Mammary microvascular endothelial cell (primary cell): ENCODE measurements at places on chromosomes 2 and 18. TPM values are rescaled to one million over a fixed set of nuclear protein-coding genes. Genes with fewer than 3 reads are reported as not detected.

The HMSD gene
- not detected in 2 replicates for total RNA-seq

The TBR1 gene
- not detected in 2 replicates for total RNA-seq

The CSRNP3 gene
- under 0.01 and 0.05 TPM in 2 replicates for total RNA-seq

The CNDP1 gene
- not detected in 2 replicates for total RNA-seq

The C2orf72 gene
- total RNA-seq, result not detected in 2 replicates

The OTX1 gene
- 0.10 TPM in 1 of 2 replicates, not detected in the other for total RNA-seq

The MEP1B gene
- not detected in 2 replicates for total RNA-seq

The C1QL2 gene
- total RNA-seq, result not detected in 2 replicates

The AGPS gene
- total RNA-seq, result 51.7 and 60.2 TPM in 2 replicates

The RNF103 gene
- 13.1 and 13.9 TPM in 2 replicates for total RNA-seq

The YES1 gene
- total RNA-seq, result 210 and 227 TPM in 2 replicates

The SLC9A4 gene
- total RNA-seq, result not detected in 2 replicates

The STEAP3 gene
- total RNA-seq, result 21.6 and 27.2 TPM in 2 replicates

The BCS1L gene
- 36.9 and 42.3 TPM in 2 replicates for total RNA-seq

The VSNL1 gene
- not detected in 2 replicates for total RNA-seq

The SOCS6 gene
- total RNA-seq, result 9.4 and 12.4 TPM in 2 replicates

The RAB17 gene
- total RNA-seq, result 0.49 and 0.87 TPM in 2 replicates

The ABI2 gene
- total RNA-seq, result 16.2 and 22.3 TPM in 2 replicates

The SERPINB3 gene
- not detected in 2 replicates for total RNA-seq

The POTEJ gene
- 0.07 TPM in 1 of 2 replicates, not detected in the other for total RNA-seq

The OSR1 gene
- 0.40 TPM in 1 of 2 replicates, not detected in the other for total RNA-seq

The CFAP221 gene
- total RNA-seq, result 0.07 TPM in 1 of 2 replicates, not detected in the other

The HRH4 gene
- not detected in 2 replicates for total RNA-seq

The DLX1 gene
- not detected in 2 replicates for total RNA-seq

The C1GALT1C1L gene
- total RNA-seq, result not detected in 2 replicates

The TUBA3D gene
- total RNA-seq, result not detected in 2 replicates

The RNF125 gene
- 3.5 and 4.0 TPM in 2 replicates for total RNA-seq

The ADAM17 gene
- 28.9 and 29.1 TPM in 2 replicates for total RNA-seq

The CAPN14 gene
- not detected in 2 replicates for total RNA-seq

The PAIP2B gene
- total RNA-seq, result 0.27 and 0.49 TPM in 2 replicates

The POTEI gene
- total RNA-seq, result 0.05 and 0.07 TPM in 2 replicates

The LIPG gene
- total RNA-seq, result 87.9 and 106 TPM in 2 replicates

The C2orf81 gene
- 0.59 and 0.67 TPM in 2 replicates for total RNA-seq

The DNAJC27 gene
- total RNA-seq, result 0.53 and 2.1 TPM in 2 replicates

The METTL5 gene
- 45.0 and 95.3 TPM in 2 replicates for total RNA-seq

The EML6 gene
- total RNA-seq, result 0.13 and 0.89 TPM in 2 replicates

The GAL3ST2 gene
- not detected in 2 replicates for total RNA-seq

The SKOR2 gene
- total RNA-seq, result not detected in 2 replicates

The GAREM2 gene
- total RNA-seq, result 0.20 and 0.25 TPM in 2 replicates

The PELI1 gene
- 9.9 and 11.2 TPM in 2 replicates for total RNA-seq

The LAMA1 gene
- 0.25 and 0.27 TPM in 2 replicates for total RNA-seq

The MAP4K4 gene
- total RNA-seq, result 157 TPM in 2 replicates

The BCL11A gene
- 0.13 and 0.30 TPM in 2 replicates for total RNA-seq

The OR6B2 gene
- not detected in 2 replicates for total RNA-seq

The MAP3K19 gene
- total RNA-seq, result not detected in 2 replicates

The SYT4 gene
- not detected in 2 replicates for total RNA-seq

The NDUFAF7 gene
- total RNA-seq, result 8.5 and 12.1 TPM in 2 replicates

The SPHKAP gene
- total RNA-seq, result not detected in 2 replicates

The C2orf68 gene
- total RNA-seq, result 5.5 and 7.9 TPM in 2 replicates

The RAPH1 gene
- total RNA-seq, result 17.1 and 28.6 TPM in 2 replicates
